Naive thymus-derived CD8-positive, alpha-beta T cell (primary cell): ENCODE measurements at places on chromosomes 16 and 17. TPM values are rescaled to one million over a fixed set of nuclear protein-coding genes. Genes with fewer than 3 reads are reported as not detected.

The KCNJ12 gene
- total RNA-seq = not detected

The TP53TG3F gene
- not detected for total RNA-seq

The GNGT2 gene
- total RNA-seq = 7.0 TPM

The PRKCB gene
- 123 TPM for total RNA-seq

The MAFG gene
- 17.1 TPM for total RNA-seq

The DUSP3 gene
- total RNA-seq = 11.6 TPM

The SLC38A8 gene
- total RNA-seq = not detected

The FNDC8 gene
- total RNA-seq = not detected

The HOXB4 gene
- 2.3 TPM for total RNA-seq
